ENCODE measurements at places on chromosomes 4 and X.

DNA sequence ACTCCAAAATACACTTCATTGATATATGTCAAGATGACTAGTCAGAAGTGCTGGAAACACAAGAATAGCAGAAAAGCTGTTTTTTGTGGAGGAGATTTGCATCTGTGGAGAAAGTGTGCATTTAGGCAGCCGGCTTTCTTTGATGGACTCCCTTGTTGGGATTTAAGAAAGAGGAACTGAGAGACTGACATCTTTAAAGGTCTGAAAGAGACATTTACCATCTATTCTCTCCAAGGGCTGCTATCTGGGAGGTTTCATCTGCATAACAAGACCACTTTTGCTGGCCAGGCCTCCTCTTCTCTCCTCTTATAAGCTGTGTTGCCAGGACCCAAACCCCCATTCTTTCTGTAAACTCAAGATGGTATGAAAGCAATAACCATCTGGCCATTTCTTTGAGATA lies 1065.0 kb downstream of the NLGN4X start:
- no peak for DNase-seq

DNA sequence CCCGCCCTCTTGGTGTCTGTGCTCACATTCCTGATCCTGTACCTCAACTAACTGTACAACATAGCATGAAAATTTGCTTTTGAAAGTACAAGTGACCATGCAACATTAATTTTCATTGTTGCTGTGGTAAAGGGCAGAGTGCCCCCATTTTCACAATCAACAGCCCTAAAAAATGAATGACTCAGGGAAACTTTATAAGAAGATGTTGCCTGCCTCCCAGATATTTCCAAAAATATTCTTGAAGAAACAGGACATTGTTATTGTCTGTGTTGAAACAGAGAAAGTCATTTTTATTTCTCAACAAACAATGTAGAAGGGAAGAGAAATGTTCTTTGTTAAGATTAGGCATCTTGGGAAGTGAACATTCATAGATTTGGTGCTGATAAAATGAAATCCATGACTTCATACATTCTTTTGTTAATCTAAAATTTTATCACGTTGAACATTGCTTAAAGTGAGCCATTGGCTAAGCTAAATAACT lies 113.9 kb upstream of the ANXA3 start:
- DNase-seq, result no peak

- DNase-seq, result no peak
These were observed 76.9 kb downstream of the EGF start for GRCh38 chr4:109989618-109990017.

GRCh38 chrX:96722781-96723180 lies 38.1 kb downstream of the DIAPH2 start:
- no peak for DNase-seq

- DNase-seq, result no peak
These were observed 68.2 kb downstream of the FUNDC1 start for GRCh38 chrX:44474410-44474809.

DNA sequence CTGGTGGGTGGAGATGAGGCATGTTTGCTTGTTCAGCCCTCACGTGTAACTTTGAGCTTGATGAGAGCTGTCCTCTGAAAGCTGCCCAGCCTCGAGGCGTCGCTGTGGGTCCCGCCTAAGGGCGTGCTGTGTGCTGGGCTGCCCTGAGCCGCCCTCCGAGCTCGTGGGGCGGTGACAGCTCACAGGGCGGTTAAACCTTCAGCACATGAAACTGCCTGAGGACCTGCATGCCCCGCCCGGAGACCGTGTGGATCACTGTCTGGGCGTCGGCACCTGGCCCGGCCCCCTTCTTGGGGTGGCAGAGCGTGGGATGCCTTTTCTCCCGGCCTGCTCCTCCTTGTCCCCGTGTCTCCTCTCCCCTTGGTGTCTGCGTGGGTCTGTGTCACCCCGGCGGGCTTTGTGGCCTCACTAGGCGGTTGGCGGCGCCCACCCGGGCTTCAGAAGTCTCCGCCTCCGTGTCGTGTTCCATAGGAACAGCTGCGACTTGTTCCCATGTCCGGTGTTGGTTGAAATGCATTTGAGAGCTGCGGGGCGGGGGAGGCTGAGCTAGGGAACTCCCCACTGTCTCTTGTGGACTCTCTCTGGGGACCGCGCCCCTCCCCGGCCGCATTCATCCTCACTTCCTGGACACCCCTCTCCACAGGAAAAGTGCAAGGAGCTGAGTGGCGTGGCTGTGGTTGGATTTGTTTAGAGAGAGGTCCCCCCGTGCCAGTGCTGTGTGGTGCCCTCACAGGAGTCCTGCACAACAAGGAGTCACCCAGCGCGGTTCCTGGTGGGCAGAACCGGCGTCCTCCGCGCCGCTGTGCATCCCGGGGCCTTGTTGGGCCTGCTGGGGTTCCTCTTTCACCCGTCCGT lies 6.8 kb downstream of the AKAP17A start:
- no peak for DNase-seq

DNA sequence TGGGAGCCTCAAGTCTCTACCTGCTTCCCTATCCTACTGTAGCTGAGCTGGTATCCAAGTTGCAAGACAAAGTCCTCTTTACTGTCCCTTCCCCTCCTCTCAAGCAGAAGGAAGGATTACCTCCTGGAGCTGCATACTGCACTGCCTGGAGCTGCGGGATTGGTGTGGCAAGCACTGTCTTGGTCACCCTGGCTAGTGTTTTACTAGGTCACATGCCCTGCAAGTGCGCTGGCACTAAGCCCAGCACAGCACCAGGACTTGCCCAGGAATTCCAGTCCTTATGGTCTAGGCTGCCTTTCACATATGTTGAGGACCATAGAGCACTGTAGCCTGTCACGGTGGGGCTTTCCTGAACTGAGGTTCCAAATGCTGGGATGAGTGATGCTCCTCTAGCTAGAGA lies 227.3 kb upstream of the ZC4H2 start:
- no peak for DNase-seq

DNA sequence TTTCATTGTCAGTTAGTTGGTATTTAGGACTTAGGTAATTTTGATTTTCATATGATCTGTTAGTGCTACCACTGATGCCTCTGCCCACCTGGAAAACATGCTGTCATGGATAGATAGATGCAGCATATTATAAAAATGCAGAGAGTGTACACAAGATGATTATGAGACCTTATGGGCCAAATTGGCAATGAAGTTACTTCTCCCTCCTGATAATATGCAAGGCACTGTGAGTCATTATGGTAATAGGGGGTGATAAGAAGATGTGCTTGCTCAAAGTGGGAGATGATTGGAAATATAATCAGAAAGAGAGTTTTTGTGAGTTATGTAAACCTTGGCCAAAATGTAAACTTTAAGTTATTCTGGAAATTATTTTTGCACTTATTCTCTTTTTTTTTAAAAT lies 56.6 kb upstream of the RHOH start:
- no peak for DNase-seq

- DNase-seq, result no peak
These were observed 194.4 kb downstream of the TMA16 start for GRCh38 chr4:163688856-163689255.

DNA sequence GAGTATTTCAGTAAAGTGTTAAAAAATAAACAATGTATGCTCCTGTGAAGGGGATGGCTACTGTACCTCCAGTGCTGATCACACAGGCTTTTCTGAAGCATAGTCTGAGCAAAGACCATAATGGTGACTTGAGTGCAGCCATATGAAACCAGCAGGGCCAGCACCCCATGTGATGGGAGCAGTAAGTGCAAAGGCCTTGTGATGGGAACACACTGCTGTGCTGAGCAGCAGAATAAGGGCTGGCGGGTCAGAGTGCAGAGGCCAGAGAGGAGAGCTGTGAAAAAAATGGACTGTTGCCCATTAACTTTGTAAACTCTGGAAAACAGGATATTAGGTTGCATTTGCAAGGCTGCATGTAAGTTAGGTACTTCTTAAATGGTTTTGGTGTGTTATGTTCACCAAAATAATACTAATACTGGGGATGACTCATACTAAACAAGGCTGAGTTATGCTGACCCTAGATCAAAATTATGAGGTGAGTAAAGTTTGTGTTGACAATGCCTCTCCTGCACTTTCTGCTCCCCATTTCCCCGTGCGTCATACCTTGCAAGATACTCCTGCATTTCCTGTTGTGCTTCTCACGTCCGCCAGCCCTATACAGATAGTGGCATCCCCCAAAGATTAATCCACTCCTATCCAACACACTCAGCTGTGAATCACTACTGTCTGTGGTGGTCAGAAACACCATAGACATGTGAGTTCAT lies 67.0 kb upstream of the FAM9A start:
- peak; percentile 65 for DNase-seq

DNA sequence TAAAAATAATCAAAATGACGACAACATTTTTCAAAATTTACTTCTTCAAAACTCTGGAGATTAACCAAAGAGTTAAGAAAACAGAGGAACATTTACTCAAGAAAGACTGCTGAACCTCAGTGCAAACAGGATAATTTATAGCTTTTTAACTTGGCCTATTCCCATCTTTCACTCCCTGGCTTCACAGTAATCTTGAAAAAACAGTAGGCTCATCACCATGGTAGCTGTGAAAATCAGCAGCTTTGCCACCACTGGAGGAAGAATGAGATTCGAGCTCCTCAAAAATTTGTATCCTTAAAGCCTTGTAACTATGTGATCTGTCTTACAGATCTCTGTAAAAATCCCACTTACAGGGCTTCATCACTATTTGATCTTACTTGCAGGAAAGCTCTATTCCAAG lies 447.7 kb upstream of the CTSO start:
- DNase-seq, result no peak

- no peak for DNase-seq
These were observed 283.5 kb downstream of the CAMK2D start for GRCh38 chr4:113478032-113478431.

GRCh38 chr4:115058533-115058932 lies 54.9 kb downstream of the NDST4 start:
- DNase-seq, result no peak

- DNase-seq, result no peak
These were observed 201.6 kb downstream of the CPE start for GRCh38 chr4:165580351-165580905.

- DNase-seq, result no peak
These were observed 3.8 kb downstream of the VEGFC start for GRCh38 chr4:176788971-176789370.

GRCh38 chrX:26597981-26598380 lies 382.0 kb downstream of the MAGEB5 start:
- no peak for DNase-seq

- no peak for DNase-seq
These were observed 118.2 kb downstream of the PPP3CA start for GRCh38 chr4:101229116-101229515.

DNA sequence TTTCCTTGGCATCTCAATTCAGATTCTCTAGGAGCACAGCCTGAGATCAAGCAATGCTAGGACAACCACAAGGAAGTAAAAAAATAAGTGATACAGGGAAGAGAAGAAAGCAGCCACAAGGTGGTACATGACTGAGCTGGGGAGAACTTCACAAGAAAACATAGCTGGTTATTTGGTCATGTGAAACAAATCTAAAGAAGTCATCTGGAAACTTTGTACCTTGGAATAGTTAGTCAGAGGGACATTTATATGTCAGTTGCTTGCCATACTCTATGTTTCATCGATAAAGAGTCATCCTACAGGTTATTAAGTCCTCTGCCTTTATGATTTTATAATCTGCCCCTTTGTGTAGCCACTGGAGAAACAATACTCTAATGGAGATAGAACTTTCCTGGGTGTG lies 575.1 kb downstream of the IL15 start:
- no peak for DNase-seq

DNA sequence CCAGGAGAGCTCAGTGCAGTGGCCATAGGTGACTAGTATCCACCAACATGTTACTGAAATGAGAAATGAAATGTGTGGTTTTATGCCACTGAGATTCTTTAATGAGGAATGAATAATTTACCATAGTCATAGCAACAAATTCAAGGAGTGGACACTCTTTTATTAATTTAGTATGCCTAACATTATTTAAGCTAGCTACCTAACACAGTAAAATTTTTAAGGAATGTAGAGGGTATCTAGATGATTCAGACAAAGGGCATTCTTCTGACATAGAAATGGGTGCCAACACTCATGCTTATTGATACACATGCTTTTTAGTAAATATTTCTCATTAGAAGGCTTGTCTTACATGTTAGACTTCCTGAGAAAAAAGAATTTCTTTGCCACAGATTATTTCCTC lies 33.3 kb upstream of the SULT1B1 start:
- no peak for DNase-seq
